NAMALWA (cell line): ENCODE measurements at places on chromosomes 3 and 15.

DNA sequence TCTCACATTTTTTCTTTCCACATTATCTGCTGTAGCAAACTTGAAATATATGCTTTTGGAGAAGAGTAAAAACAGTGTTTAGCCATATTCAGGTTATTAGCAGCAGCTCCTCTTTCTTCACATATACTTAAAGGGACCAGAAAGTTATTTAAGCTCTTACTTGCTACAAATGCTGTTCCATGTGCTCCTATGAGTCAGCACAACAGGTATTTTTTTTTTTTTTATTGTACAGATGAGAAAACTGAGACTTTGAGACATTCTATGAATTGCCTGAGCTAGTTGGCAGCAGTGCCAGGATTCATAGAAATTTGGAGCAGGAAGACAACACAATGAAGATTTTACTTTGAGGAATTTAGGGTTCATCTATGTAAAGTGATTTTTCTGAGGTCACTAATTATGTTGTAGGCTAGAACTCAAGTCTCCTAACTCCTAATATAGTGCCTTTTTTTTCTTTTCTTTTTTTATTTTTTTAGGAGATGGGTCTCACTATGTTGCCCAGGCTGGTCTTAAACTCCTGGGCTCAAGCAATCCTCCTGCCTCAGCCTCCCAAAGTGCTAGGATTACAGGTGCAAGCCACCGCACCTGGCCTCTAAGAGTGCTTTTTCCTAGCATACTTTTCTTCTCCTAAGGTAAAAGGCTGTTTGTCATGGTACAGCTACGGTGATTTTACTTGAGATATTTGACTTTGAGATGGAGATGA lies 23.6 kb downstream of the SETD5 start:
- DNase-seq, result no peak

- no peak for DNase-seq
These were observed 289.6 kb upstream of the LYSMD4 start for GRCh38 chr15:100022806-100023205.

DNA sequence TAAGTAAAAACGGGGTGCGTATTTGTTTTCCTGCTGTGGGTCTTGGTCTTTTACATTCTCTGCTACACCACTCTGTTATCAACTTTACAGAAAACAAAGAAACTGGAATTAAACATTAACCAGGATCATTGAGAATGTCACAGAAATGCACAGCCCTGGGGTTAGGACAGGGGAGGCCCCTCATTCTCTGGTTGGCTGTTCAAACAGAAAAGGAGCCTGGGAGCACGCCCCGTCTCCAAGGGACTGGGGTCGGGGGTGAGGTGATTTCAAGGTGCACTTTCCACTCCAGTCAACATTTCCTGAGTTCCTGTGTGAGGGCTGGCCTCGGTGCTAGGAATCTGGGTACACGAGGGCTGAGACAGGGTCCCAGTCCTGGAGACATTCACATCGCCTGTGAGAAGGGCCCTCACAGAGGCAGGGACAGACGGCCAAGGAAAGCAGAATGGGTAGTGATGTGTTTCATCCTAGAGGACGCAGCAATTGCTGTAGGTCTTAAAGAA lies 30.3 kb downstream of the CPN2 start:
- no peak for DNase-seq

DNA sequence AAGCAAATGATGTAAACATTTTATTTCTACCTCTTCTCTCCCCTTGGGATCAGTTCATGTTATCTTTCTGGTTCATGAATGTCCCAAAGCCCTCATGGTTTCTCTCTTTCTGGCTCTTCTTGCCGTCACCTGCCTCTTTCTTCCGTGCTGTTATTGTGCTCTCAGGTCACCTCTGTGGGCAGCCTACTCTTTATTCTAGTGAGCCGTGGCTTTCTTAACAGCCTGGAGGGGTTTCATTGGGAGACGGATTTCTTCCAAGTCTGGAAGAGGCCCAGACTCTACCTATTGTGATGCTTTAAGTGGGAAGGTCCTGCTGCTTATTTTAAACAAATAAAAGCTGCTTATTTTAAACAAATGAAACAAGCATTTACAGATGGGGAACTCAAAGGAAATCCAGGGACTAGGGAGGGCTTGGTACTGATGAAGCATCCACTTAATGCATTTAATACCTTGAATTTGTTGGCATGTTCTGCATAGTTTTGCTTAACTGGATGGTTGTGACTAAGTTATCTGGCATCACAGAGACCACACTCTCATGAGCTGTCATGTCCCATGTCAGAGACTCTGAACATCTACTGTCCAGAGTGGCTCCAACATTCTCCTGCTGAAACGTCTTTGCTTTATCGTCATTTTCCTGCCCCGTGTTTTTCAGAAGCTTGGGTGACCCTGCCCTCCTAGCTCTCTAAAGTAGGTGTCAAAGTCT lies 443.3 kb downstream of the GABRG3 start:
- no peak for DNase-seq

DNA sequence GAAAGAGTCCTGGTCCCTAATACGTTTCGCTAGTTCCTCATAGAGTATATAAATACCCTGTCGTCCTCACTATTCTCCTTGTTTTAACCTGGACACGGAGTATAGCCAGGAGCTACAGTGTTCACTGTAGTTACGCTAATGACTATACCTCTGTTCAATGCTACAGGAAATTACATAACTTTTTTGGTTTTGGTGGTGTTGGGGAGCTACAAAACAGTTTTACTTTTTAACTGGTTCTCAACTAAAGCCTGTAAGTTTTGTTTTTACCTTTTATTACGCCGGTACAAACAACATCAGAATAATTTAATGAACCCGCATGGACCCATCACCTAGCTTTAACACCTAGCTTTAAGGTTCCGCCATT lies 1.5 kb downstream of the LMLN start:
- DNase-seq, result no peak

- DNase-seq, result no peak
These were observed 20.3 kb upstream of the FAM3D start for GRCh38 chr3:58686847-58687246.

GRCh38 chr3:85475346-85475745 lies 516.6 kb downstream of the CADM2 start:
- DNase-seq, result no peak

GRCh38 chr3:186790261-186790981 lies 7.0 kb downstream of the EIF4A2 start:
- peak; percentile 76 for DNase-seq

DNA sequence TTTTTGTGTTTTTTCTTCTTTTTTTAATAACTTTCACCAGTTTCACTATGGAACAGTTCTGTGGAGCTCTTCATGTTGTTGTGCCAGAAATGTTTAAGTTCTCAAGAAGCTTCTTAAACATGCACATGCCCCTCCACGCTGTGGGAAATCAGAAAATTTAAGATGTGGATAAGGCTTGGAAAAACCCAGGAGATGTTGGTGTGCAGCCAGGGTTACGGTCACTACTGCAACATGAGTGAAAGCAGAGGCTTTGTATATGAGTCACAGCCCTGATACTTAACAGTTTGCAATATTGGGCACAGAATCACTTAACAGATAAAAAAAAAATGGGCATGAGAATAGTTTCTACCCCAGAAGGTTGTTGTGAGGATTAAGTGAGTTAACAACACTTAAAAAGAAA lies 399.9 kb downstream of the LRTM1 start:
- DNase-seq, result no peak

- no peak for DNase-seq
These were observed 148.4 kb downstream of the APBA2 start for GRCh38 chr15:29034151-29034550.

- no peak for DNase-seq
These were observed 235.0 kb downstream of the ADAMTS17 start for GRCh38 chr15:100106732-100107131.

DNA sequence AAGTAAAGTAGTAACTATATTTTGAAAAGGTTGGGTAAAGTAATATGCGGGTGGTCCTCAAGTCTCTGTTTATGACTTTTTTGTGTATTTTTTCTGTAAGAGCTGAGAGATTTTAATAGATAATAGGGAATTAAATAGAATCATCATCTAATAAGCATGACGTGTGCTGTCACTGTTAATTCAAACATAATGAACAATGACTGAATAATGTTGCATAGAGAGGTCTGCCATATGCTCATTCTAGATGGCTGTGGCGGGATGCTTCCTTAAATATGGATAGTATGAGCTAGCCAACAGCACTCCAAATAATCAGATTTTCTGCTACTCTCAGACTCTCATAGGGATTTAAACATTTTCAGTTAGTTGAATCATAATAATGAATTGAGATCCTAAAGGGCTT lies 302.8 kb upstream of the RBMS3 start:
- DNase-seq, result no peak

DNA sequence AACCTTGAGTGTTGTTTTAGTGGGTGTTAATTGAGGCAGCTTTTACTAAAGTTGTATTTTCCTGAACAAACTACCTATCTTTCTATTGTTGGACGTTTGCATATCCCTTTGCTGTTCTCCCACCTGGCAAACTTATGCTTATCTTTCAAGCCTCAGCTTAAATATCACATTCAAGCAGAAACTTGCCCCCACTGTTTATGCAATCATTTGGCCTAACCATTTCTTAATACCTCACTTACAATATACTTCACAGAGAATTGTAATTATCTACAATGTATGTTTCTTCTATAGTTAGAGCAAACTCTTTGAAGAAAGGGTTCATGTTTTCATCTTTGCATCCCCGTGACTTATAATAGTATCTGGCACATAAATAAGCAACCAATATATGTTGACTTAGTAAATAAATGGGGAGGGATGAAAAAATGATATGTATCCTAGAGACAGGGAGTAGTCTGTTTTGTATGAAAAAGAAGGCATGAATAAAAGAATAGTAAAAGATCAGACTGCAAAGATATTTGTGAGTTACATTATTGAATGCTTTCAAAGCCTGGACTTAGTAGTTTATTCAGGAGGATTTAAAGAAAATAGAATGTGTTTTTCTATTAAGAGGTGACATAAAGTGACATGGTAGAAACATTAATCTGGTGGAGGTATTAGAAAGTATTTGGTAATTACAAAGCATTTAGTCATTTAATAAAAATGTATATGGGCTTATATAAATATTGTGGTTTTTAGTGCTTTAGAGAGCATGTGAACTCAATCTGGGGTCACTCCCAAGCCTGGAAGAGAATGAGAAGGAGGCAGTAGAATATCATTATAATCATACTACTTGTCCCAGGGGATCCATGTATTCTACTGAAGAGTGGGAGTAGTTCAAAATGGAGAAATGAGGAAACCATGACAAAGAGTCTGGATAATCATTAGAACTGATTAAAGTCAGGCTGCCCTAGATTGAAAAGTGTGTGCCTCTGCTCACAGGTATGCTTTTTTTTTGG lies 60.0 kb upstream of the DCBLD2 start:
- DNase-seq, result no peak
